ENCODE measurements at places on chromosomes 16 and 17.

DNA sequence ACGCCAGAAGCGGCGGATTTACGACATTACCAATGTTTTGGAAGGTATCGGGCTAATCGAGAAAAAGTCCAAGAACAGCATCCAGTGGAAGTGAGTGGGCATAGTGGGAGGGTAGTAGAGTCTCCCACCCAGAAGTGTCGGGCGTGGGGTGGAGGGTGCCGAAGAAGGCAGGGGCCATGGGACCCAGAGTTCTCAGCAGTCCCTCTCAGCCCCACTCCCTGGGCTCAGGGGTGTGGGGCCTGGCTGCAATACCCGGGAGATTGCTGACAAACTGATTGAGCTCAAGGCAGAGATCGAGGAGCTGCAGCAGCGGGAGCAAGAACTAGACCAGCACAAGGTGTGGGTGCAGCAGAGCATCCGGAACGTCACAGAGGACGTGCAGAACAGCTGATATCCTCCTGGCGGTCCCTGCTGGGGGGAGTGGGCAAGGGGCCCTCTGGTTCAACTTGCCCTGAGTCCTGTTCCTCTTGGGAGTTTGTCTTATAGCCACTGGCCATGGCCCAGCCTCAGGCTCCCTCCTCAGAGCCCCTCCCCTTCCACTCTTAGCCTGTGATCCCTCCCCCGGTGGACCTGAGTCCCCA lies 916 bp downstream of the E2F4 start:
- peak; percentile 26 for DNase-seq

- DNase-seq, result no peak
Observed at GRCh38 chr16:31371619-31372484, 16.9 kb downstream of the ITGAX start.

DNA sequence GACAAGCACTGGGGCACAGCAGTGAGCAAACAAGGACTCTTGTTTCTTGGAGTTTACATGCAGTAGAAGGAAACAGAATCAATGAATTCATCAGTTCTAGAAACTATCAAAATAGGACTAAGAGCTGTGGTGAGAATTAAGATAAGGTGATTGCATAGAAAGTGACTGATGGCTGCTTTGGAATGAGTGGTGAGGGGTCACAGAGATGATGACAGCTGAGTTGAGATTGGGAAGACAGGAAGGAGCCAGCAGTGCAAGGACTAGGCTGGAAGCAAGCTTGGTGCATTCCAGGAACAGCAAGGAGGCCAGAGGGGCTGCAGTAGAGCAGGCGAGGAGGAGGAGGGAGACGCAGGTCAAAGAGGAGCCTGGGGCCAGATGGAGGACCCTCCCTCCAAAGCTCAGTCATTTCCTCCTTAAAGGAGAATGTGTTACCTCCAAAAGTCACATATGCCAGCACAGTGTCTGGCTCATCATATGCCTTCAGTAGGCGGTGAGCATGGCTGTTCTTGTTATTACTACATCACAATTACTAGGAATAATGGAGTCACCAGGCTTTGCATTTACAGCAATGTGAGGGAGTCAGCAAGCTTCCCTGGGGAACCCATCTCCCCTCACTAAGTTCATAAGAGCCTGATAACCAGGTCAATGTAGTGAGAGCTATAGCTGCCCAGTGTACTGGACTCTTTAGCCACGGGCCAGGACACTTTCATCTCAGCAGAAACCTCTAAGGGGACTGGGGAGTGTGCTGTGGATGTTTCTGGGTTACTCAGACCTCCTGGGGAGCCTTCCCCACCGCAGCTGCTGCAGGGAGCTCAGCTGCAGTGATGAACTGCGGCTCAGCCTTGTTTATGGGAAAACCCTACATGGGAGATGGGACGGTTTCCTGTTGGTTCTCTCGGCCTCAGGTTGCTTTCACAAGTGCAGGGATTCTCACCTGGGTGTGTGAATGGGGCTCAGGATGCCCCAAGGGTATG lies 157.2 kb downstream of the SEC14L1 start:
- DNase-seq, result peak; percentile 53

- DNase-seq, result no peak
Observed at GRCh38 chr17:35493040-35493439, 44.4 kb downstream of the SLFN12L start.

GRCh38 chr17:77737442-77738265 lies 220.8 kb upstream of the TNRC6C start:
- DNase-seq, result no peak

- DNase-seq, result no peak
Observed at GRCh38 chr17:27078296-27078695, 215.6 kb upstream of the WSB1 start.

Data from NB4 (cell line).